ENCODE measurements at places on chromosomes 3 and 15.

GRCh38 chr15:69780374-69780773 lies 317.3 kb downstream of the TLE3 start:
- peak; percentile 23 for DNase-seq

DNA sequence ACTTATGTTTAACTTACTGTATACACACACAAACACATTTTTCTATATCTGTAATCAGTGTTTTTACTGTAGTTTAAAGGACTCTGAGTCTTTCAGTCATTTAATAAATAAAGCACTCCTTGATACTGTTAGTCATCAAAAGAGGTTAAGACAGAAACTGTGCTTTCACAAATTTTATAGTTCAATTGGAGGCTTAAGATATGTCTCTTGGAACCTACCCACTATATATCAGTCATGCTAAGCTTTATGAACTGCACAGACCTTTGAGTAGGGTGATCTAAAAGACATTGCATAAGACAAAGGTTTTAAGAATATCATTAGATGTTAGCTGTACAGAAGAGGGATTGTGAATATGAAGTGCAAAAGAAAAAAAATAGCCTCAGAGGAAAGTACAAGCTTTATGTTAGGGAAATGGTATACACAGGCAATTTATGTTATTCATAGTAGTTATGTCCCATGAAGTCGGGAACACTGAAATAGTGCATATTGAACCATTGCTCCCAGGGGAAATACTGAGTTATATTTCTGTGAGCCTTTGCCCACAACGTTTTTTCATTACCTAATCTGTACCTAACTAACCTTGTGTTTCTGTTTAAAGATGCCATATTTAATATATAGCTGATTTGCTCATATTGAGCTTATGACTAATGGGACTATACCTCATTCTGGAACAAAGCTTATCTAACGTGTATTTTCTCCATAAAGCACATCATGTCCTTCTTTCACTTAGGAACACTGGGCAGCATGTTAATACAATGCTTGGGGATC lies 19.7 kb downstream of the CHMP2B start:
- DNase-seq = no peak

DNA sequence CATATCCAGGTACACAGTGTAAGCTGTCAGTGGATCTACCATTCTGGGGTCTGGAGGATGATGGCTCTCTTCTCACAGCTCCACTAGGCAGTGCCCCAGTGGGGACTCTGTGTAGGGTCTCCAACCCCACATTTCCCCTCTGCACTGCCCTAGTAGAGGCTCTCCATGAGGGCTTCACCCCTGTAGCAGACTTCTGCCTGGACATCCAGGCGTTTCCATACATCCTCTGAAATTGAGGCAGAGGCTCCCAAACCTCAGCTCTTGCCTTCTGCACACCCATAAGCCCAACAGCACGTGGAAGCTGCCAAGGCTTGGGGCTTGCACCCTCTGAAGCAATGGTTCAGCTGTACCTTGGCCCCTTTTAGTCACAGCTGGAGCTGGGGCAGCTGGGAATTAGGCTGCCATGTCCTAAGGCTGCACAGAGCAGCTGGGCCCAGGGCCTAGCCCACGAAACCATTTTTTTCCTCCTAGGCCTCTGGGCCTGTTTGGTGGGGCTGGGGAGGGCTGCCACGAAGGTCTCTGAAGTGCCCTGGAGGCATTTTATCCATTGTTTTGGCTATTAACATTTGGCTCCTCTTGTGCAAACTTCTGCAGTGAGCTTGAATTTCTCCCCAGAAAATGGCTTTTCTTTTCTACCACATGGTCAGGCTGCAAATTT lies 65.5 kb upstream of the FILIP1L start:
- DNase-seq = no peak

- DNase-seq = no peak
These were observed 283.4 kb upstream of the ATP11B start for GRCh38 chr3:182509844-182510460.

- no peak for DNase-seq
These were observed 9.1 kb upstream of the UTS2B start for GRCh38 chr3:191339316-191339917.

DNA sequence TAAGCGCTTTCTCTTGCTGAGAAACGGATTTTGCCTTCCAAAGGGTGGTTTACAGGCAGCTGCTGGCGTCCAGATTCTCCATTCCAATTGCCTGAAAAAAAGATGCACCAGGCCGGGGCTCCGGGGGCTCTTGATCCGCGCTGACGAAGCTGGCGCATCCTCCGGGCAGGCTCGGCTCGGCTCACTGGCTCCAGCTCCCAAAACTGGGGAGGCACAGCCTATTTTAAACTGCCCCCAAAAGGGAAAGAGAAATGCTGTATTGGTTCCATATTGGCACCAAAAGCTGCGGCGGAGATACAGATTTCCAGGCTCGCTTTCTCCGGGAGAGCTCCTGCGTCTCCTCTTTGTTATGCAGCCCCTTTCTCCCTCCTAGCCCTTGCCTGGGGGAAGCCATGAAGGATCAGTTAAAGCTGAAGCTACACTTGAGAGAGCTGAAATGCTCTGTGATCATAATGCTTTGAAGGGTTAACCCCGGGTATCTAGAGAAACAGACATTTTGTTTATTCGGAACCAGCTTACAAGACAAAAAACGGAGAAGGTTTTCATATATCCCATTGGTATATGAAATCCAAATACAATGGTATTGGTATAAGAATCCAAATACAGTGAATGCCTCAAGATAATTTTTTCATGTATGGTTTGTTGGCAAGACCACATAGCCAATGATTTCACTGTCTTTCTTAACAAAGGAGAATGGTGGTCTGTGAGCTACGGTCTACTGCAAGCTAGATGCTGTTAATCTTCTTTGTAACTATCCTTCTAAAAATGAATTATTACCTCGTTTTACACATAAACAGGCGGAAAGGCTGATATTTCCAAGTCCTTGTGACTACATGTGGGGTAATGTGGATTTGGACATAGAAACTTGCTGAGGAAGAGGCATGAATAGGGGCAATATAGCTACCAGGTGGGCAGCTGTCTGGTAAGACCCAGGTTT lies 693 bp downstream of the CD200 start:
- no peak for DNase-seq

DNA sequence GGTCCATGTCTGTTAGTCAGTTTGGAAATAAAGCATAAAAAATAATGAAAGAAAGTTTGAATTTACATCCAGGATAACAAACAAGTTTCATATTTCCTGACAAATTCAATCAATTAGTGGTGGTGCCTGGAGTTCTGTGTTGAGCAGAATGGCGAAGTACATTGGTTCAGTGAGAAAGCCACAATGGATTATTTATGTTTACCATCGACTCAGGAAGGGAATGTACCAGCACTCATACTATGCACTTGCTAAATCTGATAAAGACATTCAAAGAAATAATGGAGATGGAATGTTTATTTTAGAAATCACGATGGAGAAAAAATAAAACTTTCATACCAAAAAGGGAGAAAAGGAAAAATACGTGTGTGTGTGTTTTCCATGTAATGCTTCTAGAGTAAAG lies 45.3 kb upstream of the MME start:
- no peak for DNase-seq

DNA sequence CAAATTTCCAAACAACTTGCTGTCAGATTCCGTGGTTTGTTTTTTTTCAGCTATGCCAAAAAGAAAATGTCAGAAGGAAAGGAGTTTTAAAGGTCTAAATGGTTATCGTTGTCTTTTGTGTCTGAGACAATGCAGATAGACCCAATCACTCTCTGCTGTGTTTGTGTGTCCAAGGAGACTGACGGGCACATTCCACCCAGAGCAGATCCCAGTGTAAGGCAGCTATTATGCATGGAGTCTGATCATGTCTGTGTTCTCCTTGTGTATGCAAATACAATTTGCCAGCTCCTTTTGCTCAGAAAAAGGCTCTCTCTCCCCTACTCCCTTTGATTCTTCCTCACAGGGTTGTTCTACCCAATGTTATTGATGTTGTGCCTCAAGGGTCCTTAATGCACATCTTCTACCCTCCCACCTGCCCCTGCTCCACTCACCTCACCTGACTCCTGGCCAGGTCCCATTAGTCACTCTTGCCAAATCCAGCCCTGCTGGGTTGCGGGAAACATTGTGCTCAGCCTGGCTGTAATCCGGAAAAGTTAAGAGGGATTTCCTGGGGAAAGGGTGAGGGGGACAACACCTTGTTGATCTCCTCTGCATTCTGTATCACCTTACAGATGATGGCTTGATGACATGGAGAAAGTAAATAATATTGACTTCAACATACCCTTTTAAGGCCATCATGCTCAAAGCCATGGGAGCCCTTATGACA lies 61.0 kb downstream of the OTOL1 start:
- DNase-seq = no peak

GRCh38 chr3:47613722-47614121 lies 35.1 kb upstream of the CSPG5 start:
- no peak for DNase-seq
